Adrenal gland (tissue), 19 donors: ENCODE measurements at places on chromosomes 12 and 14.

- no peak for DNase-seq
Observed at GRCh38 chr12:22321638-22322037, 12.9 kb downstream of the ST8SIA1 start.

DNA sequence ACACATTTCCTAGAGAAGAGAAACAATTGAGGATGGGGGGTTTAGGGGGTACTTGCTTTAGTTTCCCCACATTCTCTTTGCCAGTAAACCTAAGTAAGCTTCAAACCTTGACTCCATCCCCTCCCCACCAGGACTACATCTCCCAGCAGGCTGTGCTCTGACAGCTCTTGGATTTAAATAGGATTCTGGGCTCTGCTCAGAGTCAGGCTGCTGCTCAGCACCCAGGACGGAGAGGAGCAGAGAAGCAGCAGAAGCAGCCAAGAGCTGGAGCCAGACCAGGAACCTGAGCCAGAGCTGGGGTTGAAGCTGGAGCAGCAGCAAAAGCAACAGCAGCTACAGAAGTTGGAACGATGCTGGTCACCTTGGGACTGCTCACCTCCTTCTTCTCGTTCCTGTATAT is 20.6 kb downstream of the RDH12 start:
- DNase-seq: peak; percentile 78

- no peak for DNase-seq
Observed at GRCh38 chr12:88558340-88558867, 21.9 kb downstream of the KITLG start.

DNA sequence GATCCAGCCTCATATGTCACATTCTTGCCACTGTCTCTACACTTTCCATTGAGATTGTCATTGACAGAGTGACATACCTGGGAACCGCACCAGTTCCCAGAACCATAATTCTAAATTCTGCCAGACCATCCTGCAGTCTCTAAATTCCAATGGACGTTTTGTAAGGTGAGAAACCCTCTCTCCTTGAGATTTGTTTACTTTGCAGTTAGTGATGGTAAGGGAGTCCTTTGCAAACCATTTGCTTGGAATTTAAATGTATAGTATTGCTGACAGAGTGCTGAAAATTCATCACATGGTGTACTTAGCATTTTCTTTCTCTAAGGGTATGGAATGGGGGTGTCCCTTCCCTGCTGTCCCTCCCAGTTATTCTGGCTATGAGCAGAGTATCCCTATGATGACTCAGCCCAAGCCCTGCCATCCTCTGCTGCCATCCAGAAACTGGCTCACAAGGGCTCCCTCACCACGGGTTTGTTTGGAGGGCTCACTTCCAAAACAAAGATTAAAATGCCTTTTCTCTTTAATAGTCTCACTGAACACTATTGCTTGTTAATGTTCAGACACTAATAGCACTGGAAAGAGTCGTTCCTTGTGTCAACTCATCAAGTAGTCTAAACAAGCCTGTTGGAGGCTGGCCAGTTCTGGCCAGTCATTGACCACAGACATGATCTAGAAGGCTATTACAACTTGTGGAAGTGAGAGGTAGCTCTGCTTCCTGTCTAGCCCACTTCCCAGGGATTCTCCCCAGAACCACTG is 129.0 kb upstream of the HMGA2 start:
- peak; percentile 24 for DNase-seq

- no peak for DNase-seq
Observed at GRCh38 chr14:67806246-67806645, 10.1 kb downstream of the ZFYVE26 start.
